ENCODE measurements at places on chromosomes 11 and 22.

DNA sequence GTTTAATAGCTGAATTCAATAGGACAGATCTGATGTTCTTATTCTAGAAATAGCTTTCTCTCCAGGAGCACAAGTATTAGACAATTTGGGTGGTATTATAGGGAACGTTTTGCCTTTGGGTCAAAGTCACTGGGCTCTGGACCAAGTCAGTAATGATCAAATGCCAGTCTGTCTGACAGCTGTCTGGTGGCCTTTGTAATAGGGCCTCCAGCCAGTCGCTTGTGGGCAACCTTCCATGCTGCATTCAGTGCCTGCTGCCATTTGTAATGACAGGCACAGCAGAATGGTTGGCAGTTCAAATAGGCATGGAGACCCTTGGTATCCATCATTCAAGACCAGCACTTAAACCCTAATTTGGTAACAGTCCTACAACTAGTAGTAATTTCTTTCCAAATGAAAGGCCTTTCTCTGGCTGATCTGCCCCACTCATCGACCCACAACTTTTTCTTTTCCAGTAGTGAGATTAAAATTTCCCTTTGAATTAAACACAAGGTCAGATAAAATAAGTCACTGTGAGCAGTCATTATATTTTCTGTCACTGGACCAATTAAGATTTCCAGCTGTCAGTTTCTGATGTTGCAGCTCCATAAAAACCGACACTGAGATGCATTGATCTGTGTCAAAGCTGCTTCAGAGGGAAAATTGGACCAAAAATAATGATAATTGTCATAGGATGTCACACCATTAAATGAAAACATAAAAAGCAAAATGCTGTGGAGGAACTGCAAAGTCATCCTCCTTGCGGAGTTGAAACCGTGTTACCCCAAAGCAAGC is 1038.1 kb downstream of the LRRC4C start:
- no peak for DNase-seq

- no peak for DNase-seq
These were observed 36.7 kb upstream of the CLMP start for GRCh38 chr11:123231777-123232176.

- DNase-seq = no peak
These were observed 6.1 kb downstream of the HDHD5 start for GRCh38 chr22:17152971-17153370.

- no peak for DNase-seq
These were observed 381.8 kb downstream of the TBC1D22A start for GRCh38 chr22:47144076-47144765.

DNA sequence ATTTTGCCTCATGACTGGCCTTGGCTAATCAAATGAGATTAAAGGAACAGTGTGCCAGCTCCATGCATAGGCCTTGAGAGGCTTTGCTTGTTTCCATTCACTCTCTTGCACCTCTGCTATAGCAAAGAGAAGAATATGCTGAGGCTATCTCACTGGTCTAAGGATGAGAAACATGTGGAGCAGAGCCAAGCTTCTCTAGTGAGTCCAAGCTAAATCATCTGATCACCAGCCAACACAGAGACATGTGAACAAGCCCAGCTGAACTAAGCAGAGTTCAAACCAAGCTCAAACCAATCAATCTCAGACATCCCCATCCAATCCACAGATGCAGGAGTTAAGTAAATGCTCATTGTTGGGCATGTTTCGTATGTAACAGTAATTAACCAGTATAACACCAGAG is 69.4 kb upstream of the API5 start:
- DNase-seq = no peak

DNA sequence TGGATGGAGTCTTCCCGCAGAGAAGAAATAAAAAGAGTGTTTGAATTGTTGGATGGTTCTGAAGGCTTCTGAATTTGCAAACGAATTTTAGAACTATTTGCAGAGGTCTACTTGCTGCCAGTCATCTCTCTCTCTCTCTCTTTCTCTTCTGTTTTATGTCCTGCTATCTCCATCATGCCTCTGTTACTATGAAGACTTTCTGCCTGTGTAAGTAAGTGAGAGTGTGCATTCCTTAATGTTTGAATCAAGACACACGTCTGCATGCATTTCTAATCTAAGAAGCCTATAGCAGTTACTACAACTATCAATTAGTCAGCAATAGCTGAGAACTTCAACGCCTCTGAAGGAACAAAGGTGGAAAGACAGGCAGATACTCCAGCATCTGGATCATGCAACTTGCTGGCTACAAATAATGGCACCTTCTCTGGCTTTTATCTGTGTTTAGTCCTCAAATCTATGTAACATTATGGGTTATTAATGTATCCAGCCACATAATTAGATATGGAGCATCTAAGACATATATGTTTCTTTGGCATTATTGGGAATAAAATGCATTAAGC is 191.5 kb upstream of the BLID start:
- no peak for DNase-seq

- DNase-seq = peak; percentile 69
These were observed 105.7 kb downstream of the RASSF10 start for GRCh38 chr11:13114566-13115379.

- DNase-seq = peak; percentile 28
These were observed 89.6 kb downstream of the CSNK2A3 start for GRCh38 chr11:11263238-11264005.

- peak; percentile 16 for DNase-seq
These were observed 38.2 kb downstream of the FEZ1 start for GRCh38 chr11:125457814-125458343.

DNA sequence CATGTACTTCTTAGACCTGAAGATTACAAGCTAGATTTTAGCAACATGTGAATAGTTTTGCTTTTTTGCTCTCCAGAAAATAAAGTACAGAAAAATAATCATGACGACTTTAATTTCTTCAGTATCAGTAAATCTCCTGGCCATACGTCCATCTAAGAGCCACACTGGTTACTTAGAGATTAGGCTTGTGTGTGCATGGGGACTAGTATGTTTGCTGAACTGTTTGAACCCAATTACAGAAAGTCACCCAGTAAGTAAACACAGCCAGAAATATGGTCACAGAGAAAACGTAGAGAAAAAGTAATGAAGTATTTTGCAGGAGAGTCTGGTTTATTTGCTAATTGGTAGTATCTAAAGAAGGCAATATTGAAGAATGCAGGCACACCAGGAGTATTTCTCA is 1053.6 kb upstream of the CCDC90B start:
- no peak for DNase-seq

GRCh38 chr11:108538022-108538424 is 39.8 kb upstream of the POGLUT3 start:
- DNase-seq = no peak

- peak; percentile 54 for DNase-seq
These were observed at the start of gene SORL1-AS1 for GRCh38 chr11:121452609-121453150. SORL1-AS1 (minus strand) TSS chr11:121452967.

DNA sequence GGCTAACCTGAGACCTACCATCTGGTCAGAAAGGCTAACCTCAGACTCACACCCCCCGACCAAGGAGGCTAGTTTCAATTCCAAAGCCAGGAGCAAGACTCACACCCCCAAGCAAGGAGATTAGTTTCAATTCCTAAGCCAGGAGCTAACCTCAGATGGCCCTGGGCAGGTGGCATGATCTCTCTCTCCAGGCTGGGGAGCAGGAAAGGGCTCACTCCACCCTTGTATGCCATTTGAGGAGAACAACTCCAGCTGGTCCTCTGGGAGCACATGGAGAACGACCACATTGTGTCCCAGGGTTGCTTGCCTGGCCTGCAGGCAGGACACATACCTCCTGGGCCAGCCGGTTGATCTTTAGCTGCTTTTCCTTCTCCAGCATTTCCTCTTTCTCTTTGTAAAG is 32.6 kb downstream of the USH1C start:
- DNase-seq = no peak

- no peak for DNase-seq
These were observed 5.6 kb downstream of the SHANK3 start for GRCh38 chr22:50678218-50678650.

GRCh38 chr11:64490562-64491216 is 100.3 kb upstream of the SLC22A12 start:
- no peak for DNase-seq

DNA sequence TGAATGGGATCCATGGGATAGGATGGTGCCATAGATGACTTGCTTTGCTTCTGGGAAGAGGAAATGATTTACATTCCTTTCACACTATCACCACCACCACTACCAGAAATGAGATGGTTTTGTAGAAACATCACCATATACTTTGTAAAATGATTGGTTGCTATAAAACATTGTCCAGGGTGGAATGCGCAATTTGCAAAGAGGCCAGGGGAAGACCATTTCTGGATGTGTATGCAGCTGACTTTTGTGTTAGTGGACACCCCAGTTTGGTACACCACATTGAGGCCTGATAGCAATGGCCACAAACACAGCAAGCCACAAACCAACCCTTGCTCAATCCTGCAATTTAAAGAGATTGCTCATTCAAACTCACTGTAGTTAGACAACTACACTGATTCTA is 56.7 kb upstream of the RCN1 start:
- no peak for DNase-seq

- DNase-seq = no peak
These were observed 306.3 kb downstream of the CNTN5 start for GRCh38 chr11:99327066-99327465.

- no peak for DNase-seq
These were observed 1491.1 kb downstream of the TBC1D22A start for GRCh38 chr22:48253573-48253972.

GRCh38 chr11:95727620-95728019 is 62.0 kb downstream of the FAM76B start:
- no peak for DNase-seq

- DNase-seq = peak; percentile 88
These were observed 1.4 kb upstream of the TNNI2 start for GRCh38 chr11:1837171-1838076.

DNA sequence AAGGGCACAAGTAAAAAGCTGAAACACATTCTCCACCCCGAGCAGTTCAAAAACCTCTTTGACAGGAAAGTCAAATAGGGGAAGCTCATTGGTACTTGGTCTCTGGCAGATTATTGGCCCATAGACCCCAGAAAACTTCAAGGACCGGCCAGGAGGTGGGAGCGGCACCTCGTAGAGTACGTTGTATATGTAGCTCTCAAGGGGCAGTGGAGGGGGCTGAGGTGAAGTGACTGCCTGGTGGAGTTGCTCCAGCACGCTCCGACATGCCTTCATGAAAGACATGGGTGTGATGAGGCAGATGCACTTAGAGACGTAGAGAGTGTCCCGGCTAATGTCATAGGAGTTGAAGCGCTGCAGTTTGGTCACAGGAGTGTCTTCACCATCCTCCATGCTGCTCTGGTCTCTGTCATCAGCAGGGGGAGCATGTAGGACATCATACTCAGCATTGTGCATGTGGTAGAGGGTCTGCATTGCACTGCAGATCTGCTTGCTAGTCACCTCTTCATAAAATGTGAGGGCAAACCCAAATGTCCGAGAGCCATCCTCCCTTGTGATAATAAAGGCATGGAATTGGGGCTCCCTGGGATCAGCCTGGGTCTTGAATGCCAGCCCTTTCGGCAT is 61.3 kb downstream of the DENND5A start:
- peak; percentile 50 for DNase-seq

GRCh38 chr22:36658900-36659299 is 44.7 kb downstream of the CACNG2 start:
- DNase-seq = no peak

DNA sequence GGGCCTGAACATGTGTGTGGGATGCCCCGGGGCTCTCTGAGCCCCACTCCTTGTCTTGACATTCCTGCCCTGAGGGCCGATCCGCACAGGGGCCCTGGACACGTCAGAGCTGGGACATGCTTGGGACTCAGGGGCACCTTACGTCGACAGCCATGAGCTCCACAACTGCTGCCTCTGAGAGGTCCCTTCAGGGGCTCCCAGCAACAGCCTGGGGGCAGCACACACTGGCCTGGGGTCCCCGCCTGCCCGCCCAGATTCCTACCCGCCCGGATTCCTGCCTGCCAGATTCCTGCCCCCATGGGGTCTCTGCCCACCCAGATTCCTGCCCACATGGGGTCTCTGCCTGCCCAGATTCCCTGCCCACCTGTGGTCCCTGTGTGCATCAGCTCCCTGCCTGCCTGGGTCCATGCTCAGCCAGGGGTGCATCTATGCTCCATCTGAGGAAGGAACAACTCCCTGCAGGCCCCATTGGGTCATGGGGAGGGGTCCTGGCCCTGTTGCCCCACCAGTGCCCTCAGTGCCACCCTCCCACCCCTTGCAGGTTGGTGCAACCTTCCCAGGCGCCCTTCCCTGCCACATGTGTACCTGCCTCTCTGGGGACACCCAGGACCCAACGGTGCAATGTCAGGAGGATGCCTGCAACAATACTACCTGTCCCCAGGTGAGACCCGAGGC is 35.7 kb downstream of the MUC5B start:
- DNase-seq = no peak

DNA sequence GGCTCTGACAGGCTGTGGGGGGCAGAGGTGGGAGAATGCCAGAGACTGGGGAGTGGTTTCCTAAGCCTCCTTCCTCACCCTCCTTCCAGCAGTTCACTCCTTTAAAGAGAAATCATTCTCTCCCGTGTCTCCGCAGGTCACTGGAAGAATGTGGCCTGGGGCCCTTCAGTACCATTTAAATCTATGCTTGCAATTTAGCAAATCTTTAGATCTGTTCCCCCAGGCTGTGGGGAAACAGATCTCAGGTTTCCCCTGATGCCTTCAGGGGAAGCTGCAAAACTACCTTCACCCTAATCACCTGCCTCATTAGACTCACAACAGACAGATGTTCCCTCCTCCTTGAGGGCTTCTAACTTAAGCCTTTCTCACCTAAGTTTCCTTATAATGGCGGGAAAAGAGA is 55.3 kb downstream of the KIRREL3 start:
- DNase-seq = peak; percentile 6

DNA sequence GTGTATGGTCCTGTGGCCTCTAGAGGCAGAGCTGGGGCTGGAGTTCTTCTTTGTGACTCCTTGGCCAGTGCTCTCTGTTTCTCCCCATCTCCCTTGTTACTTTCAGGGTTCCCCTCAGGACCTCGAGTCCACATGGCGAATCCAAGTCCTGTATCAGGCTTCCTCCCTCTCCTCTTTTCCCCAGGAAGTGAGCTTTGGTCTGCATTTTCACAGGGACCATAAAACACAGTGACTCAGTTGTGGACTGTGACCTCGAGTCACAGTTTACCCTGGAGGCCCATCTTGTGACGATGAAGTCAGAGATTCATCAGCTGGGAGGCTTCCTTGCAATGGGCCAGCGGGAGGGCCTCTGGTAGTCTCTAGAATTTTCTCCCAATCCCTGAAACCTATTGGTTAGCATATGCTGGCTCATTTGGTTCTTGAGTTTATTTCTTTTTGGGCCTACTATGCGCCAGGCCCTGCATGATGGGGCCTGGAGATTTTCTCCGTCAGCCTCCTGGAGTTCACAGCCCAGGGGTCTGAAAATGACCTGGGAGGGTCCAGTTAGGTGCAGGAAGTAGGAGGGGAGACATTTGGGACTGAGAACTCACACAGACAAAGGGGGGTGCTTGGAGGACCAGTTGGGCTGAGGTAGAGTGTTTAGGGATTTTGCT is 100.8 kb downstream of the KIAA1671 start:
- no peak for DNase-seq

DNA sequence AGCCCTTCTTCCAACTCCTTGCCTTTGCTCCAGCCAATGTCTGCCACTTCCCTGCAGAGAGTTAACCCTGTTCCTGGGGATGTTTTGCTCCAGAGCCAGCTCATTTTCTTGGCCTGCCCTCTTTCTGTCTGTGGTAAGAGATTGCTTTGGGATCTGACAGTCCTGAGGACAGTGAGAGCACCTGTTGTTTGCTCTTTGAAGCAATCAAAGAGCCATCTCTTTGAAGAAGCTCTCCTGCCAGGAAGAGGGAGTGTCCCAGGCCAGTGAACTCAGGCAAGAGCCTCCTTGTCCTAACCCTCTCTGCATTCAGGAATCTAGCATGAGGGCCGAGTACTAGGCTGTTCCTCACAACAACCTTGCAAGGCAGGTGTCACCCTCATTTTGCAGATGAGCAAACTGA is 42.2 kb downstream of the TRAF6 start:
- peak; percentile 11 for DNase-seq
